Naive thymus-derived CD8-positive, alpha-beta T cell (primary cell): ENCODE measurements at places on chromosomes 2 and 18. TPM values are rescaled to one million over a fixed set of nuclear protein-coding genes. Genes with fewer than 3 reads are reported as not detected.

Gene TUBB8B
- not detected for total RNA-seq

Gene CROCC2
- not detected for total RNA-seq

Gene NTSR2
- total RNA-seq: not detected

Gene ALPG
- total RNA-seq: not detected
